Transverse colon (tissue), 4 donors: ENCODE measurements at places on chromosomes 6 and 20. TPM values are rescaled to one million over a fixed set of nuclear protein-coding genes. Genes with fewer than 3 reads are reported as not detected.

GRCh38 chr6:27894839-27895762, 17.1 kb downstream of the OR2B2 start:
- peaks cover 47% of the 10 kb centered on the region for H3K4me1 ChIP-seq
- H3K4me3 ChIP-seq: peak overlapping the region; percentile 80
- H3K27me3 ChIP-seq: peaks cover 29% of the 10 kb centered on the region
- H3K36me3 ChIP-seq: no peaks in the 10 kb centered on the region
- DNase-seq: peak; percentile 57

- peaks cover 58% of the 10 kb centered on the region for H3K27me3 ChIP-seq
- H3K27ac ChIP-seq: peak overlapping the region; percentile 74
- peak; percentile 72 for DNase-seq
- no peak overlapping the region for H3K4me3 ChIP-seq
- H3K4me1 ChIP-seq: peaks cover 19% of the 10 kb centered on the region
These were observed 605 bp upstream of the PPP1R16B start for GRCh38 chr20:38804682-38805501.

- H3K27ac ChIP-seq: no peak overlapping the region
- no peak overlapping the region for H3K4me3 ChIP-seq
- no peaks in the 10 kb centered on the region for H3K36me3 ChIP-seq
- no peak for DNase-seq
These were observed 262.7 kb downstream of the PREX1 start for GRCh38 chr20:48564982-48565539.

The CGAS gene
- 2.2 TPM for total RNA-seq

The CST3 gene
- total RNA-seq: 1,644 TPM

GRCh38 chr6:168355716-168356522, 36.3 kb upstream of the DACT2 start:
- DNase-seq: peak; percentile 68
- H3K4me1 ChIP-seq: peaks cover 8% of the 10 kb centered on the region
- peak overlapping the region; percentile 15 for H3K4me3 ChIP-seq
- H3K27me3 ChIP-seq: no peaks in the 10 kb centered on the region
- no peaks in the 10 kb centered on the region for H3K36me3 ChIP-seq

GRCh38 chr6:135106611-135107010, 52.0 kb upstream of the HBS1L start:
- H3K4me3 ChIP-seq: no peak overlapping the region
- no peaks in the 10 kb centered on the region for H3K36me3 ChIP-seq
- H3K27me3 ChIP-seq: peaks cover 4% of the 10 kb centered on the region

GRCh38 chr20:49614338-49615050, 46.6 kb upstream of the PTGIS start:
- H3K27me3 ChIP-seq: no peaks in the 10 kb centered on the region
- H3K4me3 ChIP-seq: no peak overlapping the region
- no peaks in the 10 kb centered on the region for H3K36me3 ChIP-seq
- peaks cover 8% of the 10 kb centered on the region for H3K4me1 ChIP-seq
- DNase-seq: no peak

DNA sequence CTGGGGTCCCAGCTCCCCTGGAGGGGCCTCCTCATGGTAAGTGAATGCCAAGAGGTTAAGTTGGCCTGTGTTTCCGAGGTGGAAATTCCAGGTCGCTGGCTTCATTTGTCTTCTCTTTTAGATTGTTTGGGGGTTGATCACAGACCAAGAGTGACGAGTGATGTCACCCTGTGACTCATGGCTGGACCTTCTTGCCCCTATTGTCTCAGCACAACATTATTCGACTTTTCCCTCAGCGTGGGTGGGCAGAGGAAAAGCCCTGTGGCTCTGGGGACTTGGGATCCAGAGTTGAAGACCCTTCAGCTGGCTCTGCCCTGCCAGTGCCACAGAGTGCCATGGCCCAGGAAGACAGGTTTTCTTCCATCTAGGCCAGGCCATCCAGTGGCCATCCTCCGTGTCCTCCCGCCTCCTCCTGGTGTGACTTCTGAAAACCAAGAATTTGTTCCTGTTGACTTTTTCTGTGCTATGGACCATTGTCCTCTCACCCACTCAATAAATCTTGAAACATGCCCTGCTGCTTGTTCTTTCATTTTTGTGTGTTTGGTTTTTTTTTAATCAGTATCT, 15.4 kb upstream of the SNHG17 start:
- H3K4me1 ChIP-seq: peaks cover 16% of the 10 kb centered on the region
- no peak overlapping the region for H3K27ac ChIP-seq
- no peak for DNase-seq
- no peaks in the 10 kb centered on the region for H3K27me3 ChIP-seq

The LRRC1 gene
- 88.8 TPM for total RNA-seq

DNA sequence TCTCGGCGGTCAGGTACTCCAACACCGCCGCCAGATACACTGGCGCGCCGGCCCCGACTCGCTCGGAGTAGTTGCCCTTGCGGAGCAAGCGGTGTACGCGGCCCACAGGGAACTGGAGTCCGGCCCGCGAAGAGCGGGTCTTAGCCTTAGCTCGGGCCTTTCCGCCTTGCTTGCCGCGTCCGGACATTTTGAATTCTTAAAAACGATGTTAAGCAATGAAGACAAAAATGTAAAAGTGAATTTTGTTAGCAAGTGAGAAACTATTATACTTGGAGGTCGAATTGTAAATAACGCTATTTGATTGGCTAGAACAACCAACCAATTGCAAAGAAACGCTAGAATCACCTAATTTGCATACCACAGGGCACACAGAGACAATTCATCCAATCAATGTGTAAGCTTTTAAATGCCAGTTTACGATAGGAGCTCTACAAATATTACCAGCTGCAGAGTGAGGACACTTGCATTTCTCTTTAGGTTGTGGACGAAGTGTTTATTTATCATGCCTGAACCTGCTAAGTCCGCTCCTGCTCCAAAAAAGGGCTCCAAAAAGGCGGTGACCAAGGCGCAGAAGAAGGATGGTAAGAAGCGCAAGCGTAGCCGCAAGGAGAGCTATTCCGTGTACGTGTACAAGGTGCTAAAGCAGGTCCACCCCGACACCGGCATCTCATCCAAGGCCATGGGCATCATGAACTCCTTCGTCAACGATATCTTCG, 112.0 kb downstream of the HFE start:
- no peaks in the 10 kb centered on the region for H3K27me3 ChIP-seq
- H3K4me3 ChIP-seq: peak overlapping the region; percentile 61
- peak overlapping the region; percentile 97 for H3K27ac ChIP-seq
- peak; percentile 69 for DNase-seq
- H3K36me3 ChIP-seq: no peaks in the 10 kb centered on the region

DNA sequence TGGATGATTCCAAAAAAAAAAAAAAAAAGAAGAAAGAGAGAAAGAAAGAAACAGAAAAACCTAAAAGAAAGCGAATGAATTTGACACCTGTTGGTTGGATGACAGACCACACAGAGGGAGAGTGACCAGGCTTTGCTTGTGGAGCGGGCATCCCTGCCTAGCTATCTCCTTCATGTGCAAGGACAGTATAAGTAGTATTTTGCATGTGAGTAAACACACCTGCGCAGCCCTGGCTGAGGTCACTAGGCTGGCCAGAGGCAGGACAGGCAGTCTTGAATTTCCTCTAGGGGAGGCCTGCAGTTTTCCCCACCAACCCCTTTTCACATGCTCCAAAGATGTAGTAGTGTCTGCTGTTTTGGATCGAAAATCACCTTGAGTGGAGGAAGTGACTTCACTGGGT, 126.4 kb downstream of the CCDC170 start:
- H3K4me1 ChIP-seq: no peaks in the 10 kb centered on the region
- H3K27me3 ChIP-seq: no peaks in the 10 kb centered on the region
- H3K4me3 ChIP-seq: no peak overlapping the region

DNA sequence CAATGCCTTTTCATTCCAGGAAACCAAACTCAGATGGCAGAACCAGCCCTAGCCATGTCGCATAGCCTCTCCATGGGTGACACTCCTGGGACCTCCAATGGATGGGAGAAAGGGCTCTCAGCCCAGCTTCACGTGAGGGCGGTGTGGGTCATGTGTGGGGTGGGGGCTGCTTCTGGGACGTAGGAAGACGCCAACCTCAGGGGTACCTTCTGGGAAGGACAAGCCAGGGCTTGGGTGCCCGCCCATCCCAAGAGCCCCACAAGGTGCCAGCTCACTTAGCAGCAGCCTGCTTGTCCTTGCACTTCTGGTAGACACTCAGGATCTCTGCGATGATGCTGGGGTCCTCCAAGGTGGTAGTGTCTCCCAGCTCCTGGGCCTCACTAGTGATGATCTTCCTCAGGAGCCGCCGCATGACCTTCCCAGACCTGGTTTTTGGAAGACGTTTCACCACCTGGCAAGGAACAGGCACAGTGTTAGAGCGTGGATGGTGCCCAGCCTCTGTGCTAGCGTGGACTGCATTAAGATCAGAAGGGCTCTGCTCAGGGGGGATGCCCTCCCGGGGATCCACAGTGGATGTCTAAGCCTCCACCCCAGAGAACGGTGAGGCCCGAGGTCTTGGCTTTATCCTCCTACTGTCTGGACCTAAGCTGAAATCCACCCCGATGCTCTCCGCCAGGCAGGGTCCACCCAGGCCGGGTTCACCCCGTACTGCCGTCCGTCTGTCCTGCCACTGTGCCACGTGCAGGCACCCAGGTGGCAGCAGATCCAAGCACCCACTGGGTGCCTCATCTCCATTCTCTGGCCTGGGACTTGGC, 15.1 kb upstream of the APMAP start:
- H3K27ac ChIP-seq: no peak overlapping the region
- no peaks in the 10 kb centered on the region for H3K36me3 ChIP-seq
- no peaks in the 10 kb centered on the region for H3K27me3 ChIP-seq
- no peak for DNase-seq
- H3K4me1 ChIP-seq: no peaks in the 10 kb centered on the region
- H3K4me3 ChIP-seq: no peak overlapping the region

The MRAP2 gene
- 1.1 TPM for total RNA-seq

GRCh38 chr6:11273406-11274065, 41.1 kb upstream of the NEDD9 start:
- peaks cover 90% of the 10 kb centered on the region for H3K4me1 ChIP-seq
- no peaks in the 10 kb centered on the region for H3K27me3 ChIP-seq
- peak overlapping the region; percentile 62 for H3K27ac ChIP-seq

GRCh38 chr6:31966997-31967925, 4.7 kb downstream of the DXO start:
- H3K36me3 ChIP-seq: no peaks in the 10 kb centered on the region
- H3K27ac ChIP-seq: no peak overlapping the region
- H3K27me3 ChIP-seq: no peaks in the 10 kb centered on the region
- no peak overlapping the region for H3K4me3 ChIP-seq
- DNase-seq: no peak

The C4A gene
- total RNA-seq: 25.1 TPM

DNA sequence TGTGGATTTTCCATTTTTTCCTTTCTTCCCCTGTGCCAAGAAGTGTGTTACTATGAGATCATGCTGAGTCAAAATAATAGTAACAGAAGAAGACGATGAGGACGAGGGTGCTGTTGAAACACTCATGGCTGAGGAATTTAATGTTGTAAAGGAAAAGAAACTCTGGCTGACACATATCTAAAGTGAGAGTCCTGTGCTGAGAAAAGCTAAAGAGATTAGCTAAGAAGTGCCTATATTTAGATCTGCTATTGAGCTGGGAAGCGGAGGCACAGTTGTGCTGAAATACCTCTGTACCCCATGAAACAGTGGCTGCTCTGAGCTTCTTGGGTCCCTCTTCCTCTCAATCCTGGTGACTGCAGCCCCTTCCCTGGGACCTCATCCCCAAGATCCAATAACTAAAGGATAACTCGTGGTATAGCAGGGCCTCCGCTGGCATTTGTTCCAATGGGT, 1.1 kb upstream of the SYTL3 start:
- no peaks in the 10 kb centered on the region for H3K36me3 ChIP-seq
- no peak overlapping the region for H3K4me3 ChIP-seq
- H3K27ac ChIP-seq: peak overlapping the region; percentile 50
- DNase-seq: no peak
- H3K27me3 ChIP-seq: no peaks in the 10 kb centered on the region
- H3K4me1 ChIP-seq: no peaks in the 10 kb centered on the region

DNA sequence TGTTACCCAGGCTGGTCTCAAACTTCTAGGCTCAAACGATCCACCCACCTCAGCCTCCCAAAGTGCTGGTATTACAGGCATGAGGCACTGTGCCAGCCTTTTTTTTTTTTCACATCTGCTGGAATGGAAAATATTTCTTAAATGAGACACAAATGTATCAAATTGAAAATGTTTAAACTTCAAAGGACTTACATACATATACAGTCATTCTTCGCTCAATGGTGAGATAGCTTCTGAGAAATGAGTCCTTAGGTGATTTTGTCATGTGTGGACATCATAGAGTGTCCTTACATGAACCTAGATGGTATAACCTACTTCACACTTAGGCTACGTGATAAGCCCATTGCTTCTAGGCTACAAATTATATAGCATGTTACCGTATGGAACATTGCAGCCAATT, 43.1 kb downstream of the MICA start:
- H3K36me3 ChIP-seq: no peaks in the 10 kb centered on the region
- H3K4me3 ChIP-seq: no peak overlapping the region
- H3K27ac ChIP-seq: no peak overlapping the region
- no peaks in the 10 kb centered on the region for H3K4me1 ChIP-seq

DNA sequence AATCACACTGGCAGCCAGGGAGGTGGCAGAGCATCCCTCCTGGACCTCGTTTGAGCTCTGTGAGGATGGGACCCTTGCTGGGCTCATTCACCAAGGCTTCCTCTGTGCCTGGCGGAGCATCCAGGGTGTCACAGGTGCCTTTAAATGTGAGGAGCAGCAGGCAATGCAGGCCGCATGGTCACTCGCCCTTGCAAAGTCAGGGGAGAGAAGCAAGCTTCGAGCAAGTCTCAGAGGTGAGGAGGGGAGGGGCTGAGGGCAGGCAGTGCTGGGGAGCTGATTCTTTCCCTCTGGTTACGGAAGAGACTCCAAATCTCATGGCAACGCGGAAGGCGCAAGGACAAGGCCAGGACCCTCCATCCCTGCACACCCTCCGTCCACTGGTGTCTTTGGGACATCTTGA, 182.7 kb upstream of the PMEPA1 start:
- no peak for DNase-seq
- no peaks in the 10 kb centered on the region for H3K4me1 ChIP-seq
- H3K27me3 ChIP-seq: no peaks in the 10 kb centered on the region
- H3K4me3 ChIP-seq: no peak overlapping the region
- H3K27ac ChIP-seq: no peak overlapping the region
- H3K36me3 ChIP-seq: no peaks in the 10 kb centered on the region

GRCh38 chr20:53447316-53447715, 146.3 kb downstream of the ZNF217 start:
- no peak overlapping the region for H3K27ac ChIP-seq
- DNase-seq: no peak
- H3K4me1 ChIP-seq: no peaks in the 10 kb centered on the region
- H3K36me3 ChIP-seq: no peaks in the 10 kb centered on the region

DNA sequence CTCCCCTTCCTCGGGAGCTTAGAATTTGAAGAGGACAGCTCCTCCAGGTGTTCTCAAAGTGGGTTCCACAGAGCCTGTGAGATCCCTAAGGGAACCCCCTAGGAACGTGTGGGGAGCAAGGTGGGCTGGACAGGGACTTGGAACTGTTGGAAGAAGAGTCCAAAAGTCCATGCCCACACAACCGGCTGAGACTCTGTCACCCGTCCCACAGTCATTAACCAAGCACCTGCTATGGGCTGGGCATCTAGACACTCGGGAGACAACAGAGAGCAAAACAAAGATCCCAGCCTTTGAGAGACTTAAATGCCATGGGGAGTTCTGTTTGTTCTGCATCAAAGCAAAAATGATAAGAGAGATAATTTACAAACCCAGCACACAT, 51.9 kb upstream of the SAYSD1 start:
- H3K27me3 ChIP-seq: peaks cover 3% of the 10 kb centered on the region
- DNase-seq: no peak
- no peaks in the 10 kb centered on the region for H3K36me3 ChIP-seq
- peaks cover 25% of the 10 kb centered on the region for H3K4me1 ChIP-seq
